ENCODE measurements at places on chromosomes 1 and 21.

DNA sequence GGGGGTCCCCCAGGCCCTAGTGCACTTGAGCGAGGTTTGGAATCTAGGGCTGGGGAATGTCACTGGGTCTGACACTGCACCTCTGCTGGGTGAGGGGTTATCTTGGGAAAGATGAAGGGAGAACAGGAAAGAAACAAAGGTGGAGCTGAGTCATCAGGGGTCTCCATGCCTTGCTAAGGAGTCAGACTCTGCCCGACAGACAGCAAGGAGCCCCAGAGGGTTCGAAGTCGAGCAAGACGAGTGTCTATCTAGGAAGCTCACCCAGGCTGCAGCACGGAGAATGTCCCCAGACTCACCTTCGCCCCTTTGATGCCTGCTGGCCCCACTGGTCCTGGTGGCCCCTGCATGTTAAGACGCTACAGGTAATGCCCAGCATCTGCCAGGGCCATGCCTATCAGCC, 18.0 kb downstream of the COL16A1 start:
- DNase-seq = no peak

- DNase-seq = no peak
These were observed 331.6 kb upstream of the ADAMTS5 start for GRCh38 chr21:27298465-27298864.

- DNase-seq = no peak
These were observed 120.7 kb downstream of the MAP3K21 start for GRCh38 chr1:233448109-233448689.

DNA sequence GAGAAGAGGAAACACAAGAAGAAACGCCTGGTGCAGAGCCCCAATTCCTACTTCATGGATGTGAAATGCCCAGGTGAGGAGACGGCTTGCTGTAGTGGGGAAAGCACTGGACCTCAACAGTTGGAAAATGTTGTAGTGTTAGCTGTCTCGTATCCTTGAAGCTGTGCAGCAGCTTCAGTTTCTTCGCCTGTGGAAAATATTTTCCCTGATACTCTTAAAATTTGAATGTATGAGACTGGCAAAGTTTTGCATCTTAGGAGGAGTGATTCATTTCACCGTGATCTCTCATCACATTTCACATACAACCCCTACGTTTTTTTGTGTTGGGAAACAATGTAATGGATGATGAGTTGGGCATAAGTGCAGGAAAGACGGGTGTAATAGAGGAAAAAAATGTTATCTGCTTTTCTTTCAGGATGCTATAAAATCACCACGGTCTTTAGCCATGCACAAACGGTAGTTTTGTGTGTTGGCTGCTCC, 629 bp downstream of the RPS27 start:
- DNase-seq = no peak

GRCh38 chr21:21111309-21111920, 113.2 kb downstream of the NCAM2 start:
- DNase-seq = peak; percentile 13

- no peak for DNase-seq
These were observed 78.7 kb downstream of the PAPPA2 start for GRCh38 chr1:176541663-176542062.

DNA sequence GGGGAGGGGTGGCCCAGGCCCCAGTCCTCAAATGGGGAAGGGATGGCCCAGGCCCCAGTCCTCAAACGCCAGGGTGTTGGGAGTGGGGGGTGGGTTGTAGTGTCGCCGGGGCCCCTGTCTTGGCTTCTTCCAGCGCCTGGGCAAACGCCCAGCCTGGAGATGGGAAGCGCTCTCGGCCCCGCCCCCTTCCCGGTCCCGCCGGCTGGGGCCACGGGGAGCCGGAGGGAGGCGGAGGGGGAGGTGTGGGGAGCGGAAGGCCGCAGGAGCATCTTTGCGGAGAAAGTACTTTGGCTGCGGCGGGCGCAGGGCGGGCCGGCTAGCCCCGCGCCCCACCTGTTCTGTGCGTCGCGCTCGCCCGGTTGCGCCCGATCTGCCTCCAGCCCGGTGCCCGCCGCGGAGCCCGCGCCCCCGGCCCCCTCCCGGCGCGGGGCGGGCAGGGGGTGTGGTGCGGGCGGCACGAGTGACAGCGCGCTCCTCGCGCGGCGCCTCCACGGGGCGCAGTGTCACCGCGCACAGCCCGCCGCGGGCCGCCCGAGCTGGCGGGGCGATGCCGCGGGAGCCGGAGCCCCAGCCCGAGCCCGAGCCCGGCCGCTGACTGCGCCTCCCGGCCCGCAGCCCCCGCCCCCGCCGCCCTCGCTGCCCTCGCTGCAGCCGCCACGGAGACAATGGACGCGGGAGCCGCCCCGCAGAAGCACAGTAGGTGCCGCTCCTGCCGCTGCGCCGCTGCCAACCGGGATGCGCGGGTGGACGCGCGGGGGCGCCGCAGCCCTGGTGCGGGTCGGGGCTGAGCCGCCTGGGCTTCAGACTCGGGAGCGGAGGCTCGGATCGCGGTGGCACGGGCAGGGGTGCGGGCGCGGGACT, 31.1 kb upstream of the PEX10 start:
- DNase-seq = no peak

GRCh38 chr1:55986003-55986402, 593.4 kb downstream of the PLPP3 start:
- DNase-seq = no peak

DNA sequence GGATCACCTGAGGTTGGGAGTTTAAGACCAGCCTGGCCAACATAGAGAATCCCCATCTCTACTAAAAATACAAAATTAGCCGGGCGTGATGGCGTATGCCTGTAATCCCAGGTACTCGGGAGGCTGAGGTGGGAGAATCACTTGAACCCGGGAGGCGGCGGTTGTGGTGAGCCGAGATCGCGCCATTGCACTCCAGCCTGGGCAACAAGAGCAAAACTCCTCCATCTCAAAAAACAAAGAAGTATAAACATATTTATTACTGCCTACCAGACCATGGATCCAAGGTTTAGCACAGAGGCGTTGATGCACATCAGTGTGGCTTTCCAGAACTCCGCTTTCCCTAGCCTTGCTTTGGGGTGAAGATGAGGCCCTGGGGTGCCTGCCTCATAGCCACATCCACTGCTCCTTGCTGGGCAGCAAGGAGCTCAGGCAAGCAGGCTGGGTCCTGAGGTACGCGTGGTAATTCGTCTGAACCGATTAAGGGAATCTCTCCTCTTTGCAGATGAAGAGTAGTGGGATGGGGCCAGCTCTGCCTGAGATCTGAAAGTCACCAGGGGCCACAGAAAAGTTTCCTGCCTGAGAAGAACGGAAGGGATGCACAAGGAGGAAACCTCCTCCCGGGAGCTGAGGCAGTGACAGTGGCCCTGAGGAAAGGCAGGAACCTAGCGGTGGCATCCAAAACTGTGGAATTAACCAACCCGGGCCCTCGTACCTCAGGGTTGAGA, 52.3 kb upstream of the LBR start:
- no peak for DNase-seq

Data from LHCN-M2 (cell line).